ENCODE measurements at places on chromosomes 1 and 21. TPM values are rescaled to one million over a fixed set of nuclear protein-coding genes. Genes with fewer than 3 reads are reported as not detected.
A peak's percentile ranks its signal among the peaks of the same experiment; 100 is the strongest.

DNA sequence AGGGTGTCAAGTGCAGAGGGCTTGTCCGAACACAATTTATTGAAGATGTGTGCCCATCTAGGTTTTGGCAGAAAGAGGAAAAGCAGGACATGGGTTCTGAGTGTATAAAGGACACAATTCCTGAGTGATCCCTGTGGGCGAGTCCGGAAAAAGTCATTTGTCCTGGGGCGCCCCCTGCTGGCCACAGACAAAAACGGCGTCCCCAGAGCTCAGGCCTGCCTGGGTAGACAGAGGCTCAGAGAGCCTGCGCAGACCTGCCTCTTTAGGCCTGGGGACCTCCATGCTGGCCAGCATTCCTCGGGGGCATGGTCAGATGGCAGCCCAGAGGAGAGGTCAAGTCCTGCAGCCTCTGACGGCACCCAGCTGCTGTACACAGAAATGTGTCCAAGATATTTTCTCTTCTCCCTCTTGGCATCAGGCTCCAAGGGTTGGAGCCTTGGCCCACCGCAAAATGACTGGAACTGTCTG, 65.5 kb upstream of the LRP8 start:
- DNase-seq, result peak; percentile 70

DNA sequence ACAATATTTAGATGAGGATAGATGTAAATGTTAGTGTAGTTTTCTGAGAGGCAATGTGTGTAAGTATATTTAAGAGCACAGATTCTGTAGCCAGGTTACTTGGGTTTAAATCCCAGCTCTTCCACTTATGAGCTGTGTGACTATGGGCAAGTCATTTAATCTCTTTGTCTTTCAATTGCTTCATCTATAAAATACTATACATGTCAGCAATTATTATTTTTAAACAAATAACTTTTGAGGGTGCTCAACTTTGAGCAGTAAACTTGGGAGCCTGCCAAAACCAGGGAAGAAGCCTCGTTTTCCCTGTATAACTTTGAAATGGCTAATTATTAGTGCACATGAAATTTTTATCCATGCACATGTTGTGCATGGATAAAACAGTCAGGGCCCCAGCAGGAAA, 222.8 kb downstream of the FOXD2 start:
- DNase-seq, result no peak

DNA sequence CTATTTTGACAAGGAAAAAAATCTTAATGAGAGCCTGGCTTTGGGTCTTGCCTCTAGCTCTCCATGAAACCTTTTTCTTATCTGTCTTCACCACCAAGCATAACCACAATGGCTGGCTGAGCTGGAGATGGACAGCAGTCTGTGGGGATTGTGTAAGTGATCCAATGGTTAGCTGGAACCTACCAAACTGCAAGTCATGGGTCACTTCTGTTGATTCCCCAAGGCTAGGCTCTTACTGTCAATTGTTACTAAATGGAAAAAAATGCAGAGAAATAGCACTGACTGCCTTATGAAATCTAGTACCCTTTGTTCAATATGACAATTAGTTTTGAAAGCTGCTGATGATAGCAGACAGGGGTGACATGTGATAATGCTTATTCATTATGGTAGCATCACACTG, 359.0 kb downstream of the ST6GALNAC3 start:
- DNase-seq, result no peak

GRCh38 chr1:97158691-97159096, 437.1 kb downstream of the PTBP2 start:
- no peak for DNase-seq

GRCh38 chr1:39065542-39065941, 39.4 kb downstream of the NDUFS5 start:
- no peak for DNase-seq

Gene BTBD8
- total RNA-seq, result 93.1 TPM

Gene PCP4
- total RNA-seq, result 1.6 TPM

Measured in occipital lobe (tissue), 3 donors.